Sigmoid colon (tissue), 7 donors: ENCODE measurements at places on chromosomes 5 and 9. TPM values are rescaled to one million over a fixed set of nuclear protein-coding genes. Genes with fewer than 3 reads are reported as not detected.

Gene ADAMTS19
- polyA plus RNA-seq, result 0.16 TPM

Gene TTC16
- not detected for polyA plus RNA-seq

Gene CYFIP2
- 38.1 TPM for polyA plus RNA-seq

Gene BSPRY
- polyA plus RNA-seq, result 23.6 TPM

Gene ATG10
- 11.3 TPM for polyA plus RNA-seq
